NCI-H2171 (cell line): ENCODE measurements at places on chromosomes 4 and X.

DNA sequence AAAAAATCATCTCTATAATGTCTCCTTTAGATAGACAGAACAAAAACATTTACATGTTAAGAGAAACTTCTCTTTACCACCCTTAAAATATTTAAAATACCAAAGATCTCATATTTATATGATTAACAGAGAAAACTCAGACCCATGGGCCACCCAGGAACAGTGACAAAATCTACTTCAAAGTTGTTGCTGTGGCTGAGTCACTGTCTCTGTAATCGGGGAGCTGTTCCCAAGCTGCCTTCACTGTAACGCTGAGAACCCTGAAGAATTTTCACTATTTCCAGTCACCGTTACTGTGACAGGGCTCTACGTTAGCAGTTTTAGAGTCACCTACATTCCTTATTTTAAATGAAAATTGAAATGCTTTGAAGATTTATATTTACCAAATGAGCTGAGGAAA, 9.0 kb upstream of the DAPP1 start:
- DNase-seq = no peak

DNA sequence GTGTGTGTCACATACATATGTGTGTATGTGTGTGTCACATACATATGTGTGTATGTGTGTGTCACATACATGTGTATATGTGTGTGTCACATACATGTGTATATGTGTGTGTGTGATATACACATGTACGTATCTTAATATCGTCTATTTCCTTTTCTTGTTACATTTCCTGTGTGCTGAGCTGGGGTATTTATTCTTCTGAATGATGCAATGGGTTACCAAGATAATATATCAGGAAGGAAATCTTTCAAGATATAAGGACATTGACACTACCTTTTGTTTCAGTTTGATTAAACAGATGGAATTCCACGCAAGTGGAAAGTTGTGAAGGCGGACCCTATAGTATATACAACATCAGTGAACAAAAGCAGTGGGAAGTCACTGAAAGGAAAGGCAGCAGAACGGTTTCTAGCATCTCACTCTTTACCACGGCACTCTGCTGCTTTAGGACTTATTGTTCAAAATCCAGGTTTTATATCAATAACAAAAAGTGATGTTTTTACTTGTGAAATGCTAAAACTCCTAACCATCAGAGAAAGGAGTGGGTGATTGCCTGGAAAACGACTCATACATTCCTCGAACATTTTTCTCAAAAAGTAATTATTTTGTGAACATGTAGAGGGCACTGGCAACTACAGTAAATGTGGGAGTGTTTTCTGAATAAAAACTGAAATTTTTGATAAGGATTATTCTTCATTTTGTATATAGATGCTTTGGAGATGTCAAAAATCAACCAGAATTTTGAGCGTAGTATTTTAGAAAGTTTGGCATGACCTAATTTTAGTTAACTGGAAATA, 43.1 kb upstream of the IL21 start:
- DNase-seq = no peak

DNA sequence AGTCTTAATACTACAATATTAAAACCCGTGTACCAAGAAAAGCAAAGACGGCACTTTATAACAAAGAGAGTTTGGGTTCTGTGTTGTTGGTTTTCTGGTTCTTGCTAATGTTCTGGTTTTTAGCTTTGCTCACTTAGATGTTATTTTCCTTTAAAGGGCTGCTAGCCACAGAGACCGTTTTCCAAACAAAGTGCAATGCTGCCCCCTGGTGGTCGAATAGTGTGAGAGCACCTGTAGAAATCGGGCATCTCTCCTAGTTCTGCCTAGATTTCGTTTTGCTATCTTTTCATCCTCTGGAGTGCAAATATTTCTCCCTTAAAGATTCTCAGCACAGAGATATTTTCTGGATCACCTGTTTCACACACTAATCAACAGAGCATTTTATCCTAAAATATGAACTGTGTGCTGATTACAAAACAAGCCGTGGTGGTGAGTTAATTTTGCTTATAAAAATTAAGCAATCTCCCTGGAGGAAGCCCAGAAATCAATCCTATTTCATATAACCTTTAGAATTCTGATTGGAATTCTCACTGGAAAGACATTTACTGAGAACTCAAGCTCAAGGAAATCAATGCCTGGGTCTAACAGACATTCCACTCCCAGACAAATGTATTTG, 334.5 kb upstream of the NOCT start:
- peak; percentile 49 for DNase-seq

DNA sequence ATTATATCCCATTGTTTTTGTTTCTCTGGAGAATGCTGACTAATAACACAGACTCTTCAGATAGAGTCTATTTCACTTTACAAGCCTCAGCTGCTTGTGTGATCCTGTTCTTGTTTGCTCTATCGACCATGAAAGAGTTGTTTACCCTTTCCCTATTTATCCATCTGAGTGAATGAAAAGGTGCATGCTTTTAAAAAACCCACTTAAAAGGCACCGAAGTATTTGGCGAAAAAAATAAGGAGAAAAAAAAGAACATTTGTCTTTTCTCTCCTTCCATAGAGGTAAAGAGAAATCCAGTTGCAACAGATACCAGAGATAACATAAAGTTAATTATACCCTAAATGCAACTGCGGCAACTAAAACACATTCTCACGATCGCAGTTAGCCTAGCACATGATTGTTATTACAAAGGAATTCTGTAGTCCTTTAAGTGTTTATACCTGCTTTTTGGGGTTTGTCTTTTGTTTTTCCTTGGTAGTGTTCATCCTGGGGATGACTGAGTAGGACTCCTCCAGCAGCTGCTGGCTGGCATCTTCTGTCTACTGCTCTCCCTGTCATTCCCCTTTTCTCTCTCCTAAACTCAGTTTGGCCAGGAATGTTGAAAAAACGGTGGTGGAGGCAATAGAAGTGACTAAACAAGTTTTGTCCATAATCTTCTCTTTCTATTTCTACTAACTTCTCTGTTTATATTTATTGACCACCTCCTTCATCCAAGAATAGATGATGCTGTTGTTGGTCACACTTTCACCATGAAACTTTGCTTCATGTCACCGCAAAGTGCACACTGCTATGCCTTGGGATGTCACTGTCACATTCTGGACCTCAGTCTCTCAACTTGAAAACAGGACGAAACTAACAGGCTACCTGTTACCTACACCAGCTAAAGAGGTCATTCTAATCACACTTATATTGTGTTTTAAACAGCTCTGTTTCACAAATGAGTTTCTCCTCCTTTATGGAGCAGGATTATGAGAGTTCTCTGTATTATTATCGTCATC, 41.9 kb upstream of the FRAS1 start:
- DNase-seq = no peak

GRCh38 chrX:13938051-13938828, 91.5 kb downstream of the GEMIN8 start:
- peak; percentile 33 for DNase-seq

- DNase-seq = no peak
Measured at GRCh38 chr4:104912518-104912917, 234.2 kb upstream of the TET2 start.

GRCh38 chr4:47415719-47416118, 47.8 kb downstream of the COMMD8 start:
- no peak for DNase-seq

- DNase-seq = no peak
Measured at GRCh38 chrX:128464116-128464515, 411.9 kb upstream of the ACTRT1 start.

- DNase-seq = no peak
Measured at GRCh38 chrX:19889582-19890342, 2.4 kb upstream of the SH3KBP1 start.

- no peak for DNase-seq
Measured at GRCh38 chr4:84924434-84924833, 42.1 kb downstream of the WDFY3 start.

DNA sequence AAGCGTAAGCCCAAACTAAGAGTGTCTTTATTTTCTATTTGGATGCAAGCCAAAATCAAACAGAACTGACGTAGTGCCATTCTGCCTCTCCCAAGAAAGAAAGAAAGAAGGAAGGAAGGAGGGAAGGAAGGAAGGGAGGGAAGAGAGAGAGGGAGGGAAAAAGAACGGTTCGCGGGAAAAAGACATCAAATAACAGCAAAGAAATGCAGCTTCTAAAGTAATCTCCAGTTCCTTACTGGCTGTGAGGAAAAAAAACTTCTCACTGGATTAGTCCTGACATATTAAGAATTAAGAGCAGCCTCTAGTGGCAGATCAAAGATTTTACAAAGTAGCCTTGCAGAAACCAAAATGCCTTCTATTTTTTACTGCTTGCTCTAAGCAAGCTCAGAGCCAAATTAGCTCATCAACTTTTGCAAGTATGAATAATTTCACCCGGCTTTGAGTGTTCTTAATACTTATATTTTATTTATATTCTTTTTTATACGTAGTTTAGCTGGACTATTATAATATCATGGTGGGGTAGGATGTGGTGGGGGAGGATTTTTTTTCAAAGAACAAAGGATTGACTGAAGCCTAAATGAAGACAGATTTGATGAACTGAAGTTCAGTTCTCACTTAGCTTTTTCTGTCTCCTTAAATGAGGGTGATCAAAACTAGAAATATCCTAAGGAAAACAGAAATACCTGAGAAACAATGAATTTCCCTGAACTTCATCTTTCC, 36.6 kb downstream of the PITX2 start:
- DNase-seq = no peak

DNA sequence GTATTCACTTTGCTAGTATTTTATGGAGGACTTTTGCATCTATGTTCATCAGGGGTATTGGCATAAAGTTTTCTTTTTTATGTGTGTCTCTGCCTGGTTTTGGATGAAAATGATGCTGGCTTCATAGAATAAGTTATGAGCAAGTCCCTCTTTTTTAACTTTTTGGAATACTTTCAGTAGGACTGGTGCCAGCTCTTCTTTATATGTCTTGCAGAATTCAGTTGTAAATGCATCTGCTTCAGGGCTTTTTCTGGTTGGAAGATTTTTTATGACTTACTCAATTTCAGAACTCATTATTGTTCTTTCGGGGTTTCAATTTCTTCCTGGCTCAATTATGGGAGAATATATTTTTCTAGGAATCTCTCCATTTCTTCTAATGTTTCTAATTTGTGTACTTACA, 9.1 kb upstream of the CSN2 start:
- DNase-seq = no peak

GRCh38 chr4:65370709-65371108, 299.6 kb downstream of the EPHA5 start:
- DNase-seq = no peak
